ENCODE measurements at places on chromosomes 16 and 17.

- DNase-seq = no peak
Observed at GRCh38 chr17:5745111-5745813, 161.0 kb upstream of the NLRP1 start.

GRCh38 chr16:79303206-79303605 lies 297.3 kb downstream of the MAF start:
- DNase-seq = no peak

GRCh38 chr17:69375229-69375628 lies 39.3 kb upstream of the MAP2K6 start:
- DNase-seq = no peak

- DNase-seq = no peak
Observed at GRCh38 chr17:3773511-3773910, 27.5 kb downstream of the ITGAE start.

- DNase-seq = no peak
Observed at GRCh38 chr16:8832717-8833105, 35.1 kb downstream of the PMM2 start.

GRCh38 chr17:77428020-77428748 lies 287.4 kb downstream of the SEC14L1 start:
- no peak for DNase-seq

- no peak for DNase-seq
Observed at GRCh38 chr17:29874931-29875596, 55.0 kb downstream of the SSH2 start.

DNA sequence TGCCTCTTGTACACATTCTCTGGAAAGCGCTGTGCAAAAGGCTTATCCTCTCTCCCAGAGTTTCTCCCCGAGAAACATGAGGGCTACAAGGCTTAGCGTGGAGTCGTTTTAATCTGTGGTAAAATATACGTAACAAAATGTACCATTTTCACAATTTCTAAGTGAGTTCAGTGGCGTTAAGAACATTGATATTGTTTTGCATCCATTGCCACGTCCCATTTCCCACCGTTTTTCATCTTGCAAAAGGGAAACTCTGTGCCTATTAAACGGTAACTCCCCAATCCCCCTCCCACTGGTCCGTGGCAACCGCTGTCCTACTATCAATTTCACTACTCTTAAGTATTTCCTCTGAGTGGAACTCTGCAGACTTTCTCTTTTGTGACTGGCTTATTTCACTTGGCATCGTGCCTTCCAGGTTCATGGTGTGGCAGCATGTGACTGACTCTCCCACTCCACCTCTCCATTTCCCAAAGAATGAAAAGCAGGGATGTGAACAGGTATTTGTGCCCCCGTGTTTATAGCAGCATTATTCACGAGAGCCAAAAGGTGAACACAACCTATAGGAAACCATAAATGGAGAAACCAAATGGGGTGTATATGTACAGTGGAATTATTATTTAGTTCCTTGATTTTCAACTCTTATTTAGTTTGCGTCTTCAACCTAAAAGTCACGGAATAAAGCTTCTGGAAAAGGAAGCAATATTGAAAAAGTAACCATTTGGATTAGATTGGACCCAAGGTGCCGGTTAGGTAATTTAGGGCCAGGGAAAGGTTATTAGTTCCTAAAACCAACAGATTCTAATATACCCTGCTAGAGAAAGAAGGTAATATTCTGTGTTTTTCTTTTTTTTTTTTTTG lies 1.1 kb upstream of the USP32 start:
- DNase-seq = peak; percentile 80

DNA sequence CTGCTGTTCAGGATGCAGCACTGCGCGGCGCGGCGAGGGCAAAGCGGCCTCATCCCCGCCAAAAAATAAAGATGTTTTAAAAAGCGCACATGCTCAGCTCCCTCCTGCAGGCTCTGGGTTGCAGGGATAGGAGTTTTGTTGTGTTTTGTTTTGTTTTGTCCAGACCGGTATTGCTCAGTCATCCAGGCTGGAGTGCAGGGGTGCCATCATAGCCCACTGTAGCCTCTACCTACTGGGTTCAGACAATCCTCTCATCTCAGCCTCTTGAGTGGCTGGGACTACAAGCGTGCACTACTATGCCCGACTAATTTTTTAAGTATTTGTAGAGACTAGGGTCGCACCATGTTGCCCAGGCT lies 636 bp downstream of the WWOX start:
- DNase-seq = no peak

- DNase-seq = no peak
Observed at GRCh38 chr17:80432961-80433550, 18.1 kb downstream of the ENDOV start.

DNA sequence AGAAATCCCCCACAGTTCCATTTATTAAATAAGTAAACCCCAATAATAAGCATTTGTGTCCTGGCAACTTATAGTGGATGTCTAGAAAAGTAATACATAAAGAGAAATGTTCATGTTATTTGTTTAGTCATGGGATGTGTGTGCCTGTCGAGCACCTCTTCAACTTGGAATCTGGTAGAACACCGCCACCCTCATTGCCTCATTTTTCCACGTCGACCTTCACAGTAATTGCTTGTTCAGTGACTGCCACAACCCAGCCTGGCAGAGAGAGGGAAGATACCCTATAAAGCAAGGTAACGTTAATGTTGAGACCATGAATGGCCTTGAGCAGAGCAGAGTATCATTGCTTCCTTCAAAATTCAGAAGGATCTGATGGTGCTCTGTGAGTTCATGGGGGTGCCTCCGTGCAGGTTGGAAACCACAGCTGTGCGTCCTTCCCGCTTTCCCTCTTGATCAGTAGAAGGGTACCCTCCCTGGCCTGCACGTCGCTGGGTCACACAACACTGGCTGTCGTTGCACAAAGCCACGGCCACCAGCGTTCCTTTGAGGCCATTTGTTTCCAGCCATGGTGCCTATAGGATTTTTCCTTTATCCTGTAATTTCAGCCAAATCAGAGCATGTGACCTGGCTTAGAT lies 3.7 kb upstream of the DNASE1 start:
- DNase-seq = no peak

- peak; percentile 26 for DNase-seq
Observed at GRCh38 chr17:79842656-79843473, 3.6 kb upstream of the CBX4 start.

DNA sequence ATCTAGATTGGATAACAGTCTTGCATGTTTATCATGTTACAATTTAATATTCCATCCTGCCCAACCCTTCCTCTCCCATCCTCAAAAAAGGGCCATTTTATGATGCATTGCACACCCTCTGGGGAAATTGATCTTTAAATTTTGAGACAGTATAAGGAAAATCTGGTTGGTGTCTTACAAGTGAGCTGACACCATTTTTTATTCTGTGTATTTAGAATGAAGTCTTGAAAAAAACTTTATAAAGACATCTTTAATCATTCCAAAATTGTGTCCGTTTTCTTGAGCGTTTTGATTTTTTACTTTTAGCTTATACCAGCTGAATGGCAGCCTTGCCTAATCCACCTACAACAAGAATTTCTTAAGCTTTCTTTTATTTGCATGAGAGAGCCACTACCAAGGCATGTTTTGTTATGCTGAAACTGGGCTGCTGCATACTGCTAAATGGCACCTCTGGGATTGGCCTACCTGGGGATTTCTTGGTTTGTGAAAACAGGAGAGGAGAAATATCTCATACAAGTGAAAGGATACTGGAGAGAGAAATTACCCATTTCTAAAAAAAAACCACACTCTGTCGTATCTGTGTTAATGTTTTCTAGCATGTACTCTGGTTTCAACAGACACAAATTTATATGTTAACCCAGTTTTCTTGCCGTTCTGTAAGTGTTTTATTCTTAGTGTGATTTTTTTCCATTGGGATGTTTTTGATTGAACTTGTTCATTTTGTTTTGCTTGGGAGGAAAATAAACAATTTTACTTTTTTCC lies 52.2 kb downstream of the TUBD1 start:
- DNase-seq = no peak

- no peak for DNase-seq
Observed at GRCh38 chr17:28585851-28586250, 9.2 kb upstream of the ALDOC start.

- DNase-seq = no peak
Observed at GRCh38 chr16:47777220-47777619, 316.1 kb downstream of the PHKB start.

- no peak for DNase-seq
Observed at GRCh38 chr17:67223924-67224323, 21.1 kb downstream of the HELZ start.
